ENCODE measurements at places on chromosomes 5 and 9.

GRCh38 chr9:7338586-7339281, 460.8 kb downstream of the DMAC1 start:
- no peak for DNase-seq

DNA sequence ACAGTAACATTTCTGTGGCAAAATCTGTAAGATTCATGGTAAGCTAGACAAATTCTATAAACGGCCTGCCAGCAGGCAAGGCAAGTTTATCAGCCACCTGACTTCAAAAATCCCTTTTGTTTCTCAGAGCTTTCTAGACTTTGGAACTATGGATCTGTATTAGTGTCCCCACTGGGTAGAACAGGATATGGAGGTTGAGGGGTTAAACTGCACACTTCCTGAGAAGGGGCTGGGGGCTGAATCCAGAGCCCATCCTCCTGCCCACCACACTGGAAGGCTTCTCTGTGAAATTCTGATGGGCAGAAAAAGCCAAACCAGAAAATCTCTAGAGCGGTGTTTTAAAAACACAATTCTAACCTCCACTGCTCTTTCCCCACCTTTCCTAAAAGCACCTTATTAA, 128.7 kb downstream of the ENTREP1 start:
- no peak for DNase-seq

- DNase-seq = no peak
Observed at GRCh38 chr9:135664801-135665794, 2.0 kb downstream of the LCN9 start.

DNA sequence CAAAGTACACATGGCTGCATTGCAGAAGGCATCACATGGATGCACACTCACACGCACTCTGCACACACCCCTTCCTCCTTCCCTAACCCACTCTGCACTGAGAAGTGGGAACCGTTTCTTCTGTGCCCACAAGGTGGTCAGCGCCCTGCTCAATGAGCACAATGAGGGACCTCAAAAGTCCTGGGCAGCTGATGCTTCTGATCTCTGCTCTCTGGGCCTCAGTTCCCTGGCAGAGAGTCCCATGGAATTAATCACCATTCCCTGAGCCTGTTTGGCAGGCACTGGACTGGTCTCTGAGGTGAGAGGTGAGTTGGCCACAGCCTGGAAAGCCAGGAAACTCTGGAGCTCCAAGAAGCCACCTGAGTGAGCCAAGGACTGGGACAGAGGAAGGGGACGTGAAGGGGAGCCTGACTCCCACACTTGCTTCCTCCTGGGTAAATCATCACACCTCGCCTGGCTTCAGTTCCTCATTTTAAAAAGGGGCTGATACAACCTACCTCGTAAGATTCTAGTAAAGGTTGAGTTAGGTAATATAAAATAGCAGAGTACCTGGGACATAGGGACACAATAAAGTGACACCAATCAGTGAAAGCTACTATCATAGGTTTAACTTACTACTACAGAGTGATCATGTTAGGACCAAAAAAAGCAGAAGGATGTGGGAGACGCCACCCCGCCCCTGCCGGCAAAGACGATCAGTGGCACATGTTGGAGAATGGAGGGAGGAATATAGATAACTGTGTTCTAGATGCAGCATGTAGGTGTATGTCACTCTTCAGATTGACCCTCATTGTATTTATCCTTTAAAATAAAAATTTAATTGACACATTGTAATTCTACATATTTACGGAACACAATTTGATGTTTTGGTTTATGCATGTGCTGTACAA, 21.1 kb upstream of the IGFBPL1 start:
- no peak for DNase-seq

- no peak for DNase-seq
Observed at GRCh38 chr5:149313151-149313841, 32.0 kb upstream of the GRPEL2 start.

DNA sequence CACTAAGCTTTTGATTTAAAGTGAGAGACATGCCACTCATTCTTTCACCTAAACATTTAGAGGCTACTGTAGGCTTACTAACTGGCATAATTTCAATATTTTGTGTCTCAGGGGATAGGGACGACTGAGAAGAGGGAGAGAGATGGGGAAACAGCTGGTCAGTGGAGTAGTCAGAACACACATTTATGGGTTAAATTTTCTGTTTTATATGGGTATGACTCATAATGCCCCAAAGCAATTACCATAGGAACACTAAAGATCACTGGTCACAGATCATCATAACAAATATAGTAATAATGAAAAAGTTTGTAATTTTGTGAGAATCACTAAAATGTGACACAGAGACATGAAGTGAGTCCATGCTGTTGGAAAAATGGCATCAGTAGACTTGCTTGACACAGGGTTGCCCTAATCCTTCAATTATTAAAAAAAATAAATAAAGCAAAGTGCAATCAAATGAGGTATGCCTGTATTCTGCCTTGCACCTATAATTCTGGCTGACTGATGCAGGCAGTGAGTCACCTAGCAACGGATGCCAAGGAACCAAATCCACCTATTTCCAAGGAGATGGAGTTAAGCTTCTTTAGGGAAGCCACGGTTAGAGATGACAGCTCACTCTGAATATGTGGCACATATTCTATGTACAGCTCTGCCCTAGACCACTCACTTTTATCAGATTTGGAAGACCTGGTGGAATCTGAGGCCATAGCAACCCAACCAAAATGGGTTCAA, 166.1 kb downstream of the MARCHF11 start:
- no peak for DNase-seq

GRCh38 chr5:134568337-134568700, 42.8 kb downstream of the JADE2 start:
- no peak for DNase-seq

DNA sequence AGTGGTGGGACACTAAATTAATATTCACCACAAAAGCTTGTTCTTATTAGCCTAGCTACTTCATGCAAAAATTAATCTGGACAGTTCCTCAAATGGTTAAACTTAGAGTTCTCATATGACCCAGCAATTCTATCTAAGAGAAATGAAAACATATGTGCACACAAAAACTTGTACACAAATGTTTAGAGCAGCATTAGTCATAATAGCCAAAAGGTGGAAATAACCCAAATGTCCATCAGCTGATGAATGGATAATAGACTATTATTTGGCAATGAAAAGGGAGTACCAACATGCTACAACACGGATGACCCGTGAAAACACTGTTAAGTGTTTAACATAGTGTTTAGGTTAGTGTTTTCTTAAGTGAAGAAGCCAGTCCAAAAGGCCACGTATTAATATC, 32.8 kb upstream of the TNIP1 start:
- no peak for DNase-seq

DNA sequence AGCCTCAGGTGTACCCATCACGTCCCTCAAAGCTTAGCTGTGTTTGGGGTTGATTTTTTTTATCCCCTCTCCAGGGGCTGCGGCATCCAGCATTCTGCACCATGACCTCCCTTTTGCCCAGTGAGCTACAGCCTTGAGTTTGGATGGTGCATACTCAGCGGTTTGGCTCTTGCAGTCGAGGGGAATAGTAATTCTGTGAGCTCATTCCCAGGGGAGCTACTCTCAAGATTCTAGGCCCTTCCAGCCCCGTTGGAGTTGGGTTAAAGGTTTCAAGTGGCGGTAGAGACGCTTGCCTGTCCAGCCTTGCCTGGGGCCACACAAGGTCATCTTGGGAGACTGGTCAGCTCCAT, 102.2 kb upstream of the SPRY4 start:
- DNase-seq = no peak

DNA sequence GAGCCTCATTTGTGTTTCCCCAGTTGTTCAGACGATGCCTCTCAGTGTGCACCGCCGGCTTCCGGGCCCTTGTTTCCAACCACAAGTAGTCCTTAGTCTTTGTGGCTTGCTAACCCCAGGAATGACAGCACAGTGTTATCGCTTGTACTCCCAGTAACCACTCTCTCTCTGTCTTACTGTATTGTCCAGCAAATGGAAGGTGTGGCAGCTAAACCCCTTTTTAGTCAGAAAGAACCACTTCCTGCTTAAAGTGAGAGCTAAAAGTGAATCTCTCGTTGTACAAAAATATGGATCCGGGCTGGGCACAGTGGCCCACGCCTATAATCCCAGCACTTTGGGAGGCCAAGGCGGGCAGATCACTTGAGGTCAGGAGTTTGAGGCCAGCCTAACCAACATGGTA, 61.3 kb downstream of the ENC1 start:
- DNase-seq = peak; percentile 79

- DNase-seq = no peak
Observed at GRCh38 chr5:123659011-123659410, 147.0 kb downstream of the CSNK1G3 start.

DNA sequence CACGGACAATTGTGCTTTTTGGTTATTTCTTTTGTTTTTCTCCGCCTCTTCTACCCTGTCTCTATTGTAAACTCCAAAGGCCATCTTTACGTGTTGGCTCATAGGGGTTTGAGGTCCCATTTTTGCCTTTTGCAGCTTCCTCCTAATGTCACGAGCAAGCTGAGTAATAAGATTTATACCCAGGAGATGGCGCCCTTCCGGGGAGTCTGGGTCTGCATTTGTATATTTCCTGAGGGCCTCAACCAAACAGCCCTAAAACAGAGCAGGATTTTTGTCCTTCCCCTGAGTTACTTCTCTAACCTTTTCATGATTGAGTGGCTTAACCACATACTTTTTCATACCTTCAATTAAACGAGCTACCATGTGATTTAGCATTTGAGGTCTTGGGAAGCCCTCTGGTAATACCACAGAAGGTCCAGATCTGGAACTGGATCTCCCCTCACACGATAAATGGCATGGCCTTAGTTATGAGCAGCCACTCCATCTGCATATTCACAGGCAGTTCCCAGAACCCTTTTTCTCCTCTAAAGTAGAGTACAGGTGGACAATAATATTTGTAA, 11.2 kb upstream of the CFAP95 start:
- DNase-seq = peak; percentile 26

- no peak for DNase-seq
Observed at GRCh38 chr5:20105915-20106314, 117.9 kb upstream of the CDH18 start.

DNA sequence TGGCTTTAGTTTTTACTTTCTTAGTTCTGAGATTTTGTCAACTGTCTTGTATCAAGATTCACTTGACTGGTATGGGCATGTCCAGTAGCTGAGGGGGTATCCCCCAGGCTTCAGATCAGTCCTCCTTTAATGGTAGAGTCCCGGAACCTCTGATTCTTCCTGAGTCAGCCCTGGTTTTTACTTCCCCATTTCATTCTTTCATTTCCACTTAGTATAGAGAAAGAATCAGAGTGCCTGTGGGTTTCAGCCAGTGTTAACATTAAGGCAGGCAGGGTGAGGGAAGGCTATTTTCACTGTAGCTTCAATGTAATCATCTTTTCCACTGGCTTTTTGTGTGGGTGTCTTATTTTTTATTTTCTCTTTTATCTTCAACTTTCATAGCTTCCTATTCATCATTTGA, 8.3 kb upstream of the COMMD10 start:
- peak; percentile 27 for DNase-seq

- no peak for DNase-seq
Observed at GRCh38 chr9:113341712-113342410, 1.8 kb upstream of the WDR31 start.

DNA sequence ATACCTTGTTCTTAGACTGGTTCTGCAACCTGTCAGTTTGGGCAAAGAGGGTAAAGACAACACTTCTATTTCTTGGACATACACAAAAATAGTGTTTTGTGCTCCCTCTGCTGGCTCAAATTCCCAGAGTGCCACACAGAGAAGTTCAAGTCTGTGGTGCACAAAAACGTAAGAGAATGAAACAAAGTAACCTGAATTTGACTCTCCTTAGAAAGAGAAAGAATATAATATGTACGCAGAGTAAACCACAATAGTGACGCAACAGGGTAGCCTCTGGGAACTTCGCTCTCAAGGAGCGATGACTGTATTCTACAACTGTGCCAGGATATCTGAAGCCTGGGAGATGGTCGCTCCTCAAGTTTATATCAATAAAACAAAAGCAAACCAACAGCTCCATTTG, 18.5 kb downstream of the DDX31 start:
- DNase-seq = no peak

DNA sequence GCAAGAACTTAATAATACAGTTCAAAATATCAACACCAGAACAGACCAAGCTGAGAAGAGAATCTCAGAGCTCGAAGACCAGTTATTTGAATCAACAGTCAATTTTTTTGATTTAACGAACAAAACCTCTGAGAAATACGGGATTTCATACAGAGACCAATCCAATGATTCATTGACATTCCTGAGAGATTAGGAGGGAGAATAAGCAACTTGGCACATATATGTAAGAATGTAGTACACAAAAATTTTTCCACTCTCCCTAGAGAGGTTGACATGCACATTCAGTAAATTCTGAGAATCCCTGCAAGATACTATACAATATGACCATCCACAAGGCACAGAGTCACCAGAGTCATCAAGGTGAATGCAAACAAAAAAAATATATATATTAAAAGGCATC, 1577.3 kb upstream of the C9orf72 start:
- DNase-seq = no peak

- DNase-seq = no peak
Observed at GRCh38 chr5:75992753-75993152, 90.4 kb upstream of the SV2C start.

DNA sequence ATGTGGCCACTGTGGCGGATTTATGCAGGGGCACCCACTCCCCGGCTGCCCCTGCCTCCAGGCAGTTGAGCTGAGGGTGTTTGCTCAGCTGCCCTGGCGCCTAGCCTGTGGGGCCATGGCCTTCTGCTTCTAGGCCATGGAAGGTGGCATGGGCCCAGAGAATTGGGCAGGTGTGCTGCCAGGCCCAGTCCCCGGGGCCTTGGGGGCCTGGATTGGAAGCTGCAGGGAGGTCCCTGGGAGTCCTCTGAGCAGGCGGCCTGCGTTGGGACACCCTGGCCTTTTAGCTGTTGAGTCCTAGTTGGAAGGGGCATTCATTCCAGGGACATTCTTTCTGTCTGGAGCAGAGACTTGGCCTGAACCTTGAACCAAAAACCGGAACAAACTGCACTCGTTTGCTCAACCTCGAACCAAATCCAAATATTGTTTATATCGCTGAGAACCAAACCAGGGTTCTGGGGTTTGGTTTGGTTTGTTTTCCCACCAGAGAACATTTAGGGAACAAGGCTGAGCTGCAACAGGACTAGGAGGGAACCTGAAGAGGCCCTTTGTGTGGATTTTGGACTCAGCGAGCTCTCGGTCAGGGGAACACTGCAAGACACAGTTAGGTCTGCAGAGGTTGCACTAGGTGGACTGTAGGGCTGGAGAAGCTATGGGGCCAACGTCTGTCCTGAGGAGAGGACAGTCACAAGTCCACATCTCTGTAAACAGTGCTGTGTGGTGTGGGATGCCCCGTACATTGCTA, 116.8 kb downstream of the BOD1 start:
- no peak for DNase-seq

DNA sequence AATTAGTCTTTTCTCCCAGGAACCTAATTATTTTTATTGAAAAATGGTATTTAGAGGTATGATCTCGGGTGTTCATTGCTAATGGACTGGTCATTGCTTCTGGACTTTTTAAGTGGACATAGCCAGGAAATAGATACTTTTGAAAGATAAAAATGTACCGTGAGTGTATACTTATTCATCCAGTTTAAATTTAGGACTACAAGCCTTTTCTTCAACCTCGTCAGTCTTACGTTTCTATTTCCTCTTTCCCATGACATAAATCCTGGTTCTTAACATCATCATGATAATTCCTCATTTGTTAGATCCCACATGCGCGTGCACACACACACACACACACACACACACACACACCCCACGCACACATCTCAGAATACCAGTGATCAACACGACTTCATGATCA, 15.1 kb downstream of the PDE8B start:
- no peak for DNase-seq

Data from stimulated activated CD4-positive, alpha-beta T cell treated with anti-CD3 and anti-CD28 coated beads, Interleukin-15, amount 100 ng/mL, for 24 hours (primary cell).